Activated naive CD4-positive, alpha-beta T cell treated with anti-CD3 and anti-CD28 coated beads, Interleukin-2, amount 10 ng/mL, durations not matched to agents 5 hours and 36 hours (primary cell): ENCODE measurements at places on chromosomes 1 and 21. TPM values are rescaled to one million over a fixed set of nuclear protein-coding genes. Genes with fewer than 3 reads are reported as not detected.

Gene RHD
- not detected for total RNA-seq

Gene COL11A1
- total RNA-seq: not detected

Gene FYB2
- not detected for total RNA-seq

Gene HFM1
- total RNA-seq: not detected

Gene RGS7
- not detected for total RNA-seq

Gene PRELP
- not detected for total RNA-seq

Gene PLCH2
- 23.7 TPM for total RNA-seq

Gene FBLIM1
- total RNA-seq: not detected

Gene PALMD
- not detected for total RNA-seq

Gene OR2L5
- not detected for total RNA-seq

Gene ANKRD45
- not detected for total RNA-seq

Gene RIMKLA
- total RNA-seq: 1.4 TPM

Gene HOOK1
- 15.3 TPM for total RNA-seq

Gene INTS3
- total RNA-seq: 59.8 TPM

Gene RSPO1
- not detected for total RNA-seq

Gene CCNL2
- total RNA-seq: 120 TPM

Gene KRTAP21-3
- not detected for total RNA-seq

Gene LMX1A
- not detected for total RNA-seq

Gene CHAF1B
- 16.5 TPM for total RNA-seq

Gene NHLH1
- total RNA-seq: 0.18 TPM

Gene URB1
- total RNA-seq: 14.2 TPM

Gene HNRNPU
- 388 TPM for total RNA-seq

Gene TCHHL1
- total RNA-seq: not detected

Gene ADAMTS4
- 1.8 TPM for total RNA-seq

Gene OR4F29
- total RNA-seq: not detected

Gene ALPL
- total RNA-seq: not detected

Gene FNDC10
- 9.1 TPM for total RNA-seq

Gene CTTNBP2NL
- total RNA-seq: 0.50 TPM

Gene DDR2
- 0.24 TPM for total RNA-seq

Gene CLCA2
- not detected for total RNA-seq

Gene PTGER3
- 0.15 TPM for total RNA-seq

Gene ZSWIM5
- 0.31 TPM for total RNA-seq

Gene SPRR1B
- not detected for total RNA-seq

Gene CPTP
- total RNA-seq: 21.3 TPM

Gene GPR61
- total RNA-seq: 0.29 TPM

Gene ARHGAP30
- 324 TPM for total RNA-seq

Gene NUP210L
- total RNA-seq: 0.08 TPM

Gene RPE65
- total RNA-seq: not detected

Gene RNU1-1
- 1,658 TPM for total RNA-seq

Gene CFHR4
- not detected for total RNA-seq

Gene FCGR2B
- total RNA-seq: not detected

Gene TMOD4
- total RNA-seq: 3.2 TPM

Gene FCRL6
- not detected for total RNA-seq

Gene TFF3
- total RNA-seq: not detected

Gene ERICH3
- total RNA-seq: not detected
